ENCODE measurements at places on chromosomes 3 and 15.

DNA sequence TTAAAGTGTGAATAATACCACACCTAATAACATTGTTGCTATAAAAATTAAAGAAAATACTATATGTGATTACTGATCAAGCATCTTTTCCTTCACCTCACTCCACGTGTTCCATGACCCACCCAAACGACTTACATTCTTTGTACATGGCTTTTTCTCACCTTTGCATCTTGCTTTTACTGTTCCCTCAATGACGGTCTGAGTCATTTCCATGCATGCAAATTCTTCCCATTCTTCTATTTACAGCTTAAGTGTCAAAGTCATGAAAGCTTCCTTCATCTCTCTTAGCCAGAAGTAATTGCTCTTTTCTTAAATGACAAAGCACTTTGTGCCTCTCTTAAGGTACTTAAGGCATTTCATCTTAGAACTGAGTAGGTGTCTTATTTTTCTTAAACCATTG, 64.0 kb downstream of the GREM1 start:
- DNase-seq = no peak

DNA sequence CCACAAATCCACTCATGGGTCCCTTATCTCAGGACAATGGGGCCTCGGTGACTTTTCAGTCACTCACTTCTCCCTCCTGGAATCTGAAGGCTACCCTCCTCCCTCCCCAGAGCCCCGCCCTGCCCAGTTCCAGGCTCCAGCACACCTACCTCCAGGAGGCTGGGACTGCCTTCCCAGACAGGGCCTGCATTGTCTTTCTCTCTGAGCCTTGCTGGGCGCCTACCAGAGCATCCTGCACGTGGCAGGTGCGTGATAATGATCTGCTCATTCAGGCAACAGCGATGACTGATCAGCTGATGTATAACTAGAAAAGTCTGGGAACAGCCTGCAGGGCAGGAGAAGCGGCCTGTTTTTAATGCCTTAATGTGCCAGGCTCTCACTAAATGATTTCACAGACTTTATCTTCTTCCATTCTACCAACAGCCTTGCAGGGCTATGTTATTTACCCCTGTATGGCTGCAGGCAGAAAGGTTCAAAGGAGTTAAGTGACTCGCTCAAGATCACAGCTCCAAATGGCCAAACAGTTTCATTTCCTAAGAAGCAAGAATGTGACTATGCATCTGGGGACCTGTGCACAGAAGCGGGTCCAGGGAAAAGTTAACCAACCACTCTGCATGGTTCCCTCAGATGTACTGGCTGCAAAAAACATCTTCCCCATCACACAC, 6.3 kb downstream of the ADAMTS17 start:
- no peak for DNase-seq

DNA sequence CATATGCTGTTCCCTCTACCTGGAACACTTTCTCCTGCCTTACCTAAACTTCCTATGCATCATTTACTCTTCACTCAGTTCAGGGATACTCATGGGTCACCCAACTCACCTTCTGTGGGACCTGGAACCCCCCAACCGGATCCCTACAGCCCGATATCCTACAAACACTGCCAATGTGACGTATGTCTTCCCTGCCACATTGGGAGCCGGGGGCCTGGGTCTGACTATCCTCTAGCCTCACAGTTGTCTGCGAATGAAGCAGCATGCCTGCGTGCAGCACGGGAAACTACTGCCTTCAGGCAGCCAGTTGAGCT, 405 bp downstream of the NPRL2 start:
- DNase-seq = no peak

DNA sequence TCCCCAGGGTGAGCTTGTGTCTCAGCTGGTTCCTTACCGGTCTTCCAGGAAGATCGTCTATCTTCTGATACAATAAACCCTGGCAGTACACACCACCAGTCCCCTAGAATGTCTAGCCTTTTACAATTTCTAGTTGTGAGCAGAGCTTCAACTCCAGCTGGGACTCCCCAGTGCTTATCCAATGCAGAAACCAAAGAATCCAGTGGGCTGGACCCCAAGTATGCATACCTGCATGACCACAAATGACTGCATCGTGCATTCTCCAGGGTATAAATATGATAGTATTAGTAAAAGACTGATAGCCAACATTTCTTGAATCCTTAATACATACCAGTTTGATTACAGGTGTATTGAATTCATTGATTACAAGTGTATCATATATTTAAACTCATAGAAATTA, 176.0 kb downstream of the SATB1 start:
- no peak for DNase-seq

- no peak for DNase-seq
Measured at GRCh38 chr3:175397372-175397771, 538.2 kb downstream of the NAALADL2 start.

GRCh38 chr15:41734079-41734478, 40.2 kb upstream of the MAPKBP1 start:
- DNase-seq = no peak

DNA sequence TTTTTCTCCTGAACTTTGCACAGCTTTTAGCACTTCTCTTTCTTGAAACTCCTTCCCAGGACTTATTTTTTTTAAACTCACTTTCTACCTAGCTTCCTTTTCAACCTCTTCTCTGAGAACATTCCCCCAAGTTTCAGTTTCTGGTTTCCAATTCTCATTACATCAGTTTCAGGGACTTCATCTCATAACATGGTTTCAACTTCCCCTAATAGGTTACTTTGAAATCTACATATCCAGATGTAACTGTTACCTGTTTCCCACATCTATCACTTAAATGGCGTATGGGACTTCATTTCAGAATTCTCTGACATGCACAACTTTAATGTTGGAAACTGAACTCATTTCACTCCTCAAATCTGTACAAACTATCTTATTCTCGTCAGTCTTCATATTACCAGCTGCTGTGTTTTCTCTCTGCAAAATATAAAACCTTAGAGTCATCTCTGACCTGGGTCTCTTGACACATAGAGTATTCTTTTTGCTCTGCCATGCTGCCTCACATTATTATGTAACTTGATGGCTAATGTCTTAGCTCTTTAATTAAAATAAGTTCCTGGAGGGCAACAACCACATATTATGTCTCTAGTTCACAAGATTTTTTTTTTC, 58.4 kb downstream of the NME9 start:
- DNase-seq = no peak

DNA sequence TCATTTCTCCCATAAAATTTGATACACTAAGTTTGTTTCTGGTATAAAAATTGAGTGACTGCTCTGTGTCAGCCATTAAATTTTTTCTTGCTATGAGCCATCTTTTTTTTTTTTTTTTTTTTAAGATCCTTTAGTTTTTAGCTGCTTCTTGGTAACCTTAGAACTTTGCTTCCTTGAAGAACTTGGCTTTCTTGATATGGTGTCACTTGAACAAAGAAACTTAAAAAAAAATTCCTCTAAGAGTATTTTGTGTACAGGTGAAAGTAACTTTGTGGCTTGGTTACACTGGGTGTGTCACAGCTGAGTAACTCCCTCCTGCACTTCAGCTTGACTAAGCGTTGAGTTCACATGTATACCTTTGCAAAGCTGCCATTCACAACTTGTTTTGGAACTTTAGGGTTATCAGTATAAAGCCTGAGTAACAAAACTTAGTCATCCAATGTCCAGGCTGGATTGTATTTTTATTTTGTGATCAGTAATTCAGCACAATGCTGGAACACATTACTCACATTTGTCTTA, 6.5 kb downstream of the CHD2 start:
- DNase-seq = no peak

DNA sequence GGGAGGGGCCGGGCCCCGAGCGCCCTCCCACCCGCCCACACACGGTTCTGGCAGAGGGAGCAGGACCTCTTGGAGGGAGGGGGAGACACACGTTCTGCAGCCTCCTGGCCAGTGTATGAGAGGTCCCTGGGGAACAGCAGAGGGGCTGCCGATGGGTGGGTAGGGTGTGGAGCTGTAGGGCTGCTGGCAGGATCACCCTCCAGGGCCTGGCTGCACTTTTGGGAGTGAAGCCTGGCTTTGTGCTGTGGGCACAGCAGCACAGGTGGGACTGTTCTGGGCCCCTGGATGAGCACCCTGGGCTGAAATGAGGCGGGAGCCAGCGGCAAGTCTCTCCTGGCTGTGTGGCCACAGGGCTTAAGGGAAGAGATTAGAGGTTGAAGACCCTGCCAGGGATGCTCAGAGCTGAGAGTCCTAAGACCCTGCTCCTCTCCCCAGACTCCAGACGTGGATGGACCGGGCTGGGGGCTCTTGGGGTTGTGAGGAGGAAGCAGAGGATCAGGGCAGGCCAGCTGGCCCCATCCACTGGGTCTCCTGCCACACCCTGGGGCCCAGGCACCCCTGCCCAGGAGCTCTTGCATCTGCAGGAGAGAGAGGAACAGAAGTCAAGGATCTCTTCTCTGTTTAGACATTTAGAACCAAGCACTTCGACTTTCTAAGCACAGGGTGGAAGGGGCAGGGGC, 45.2 kb downstream of the RGMA start:
- DNase-seq = no peak

DNA sequence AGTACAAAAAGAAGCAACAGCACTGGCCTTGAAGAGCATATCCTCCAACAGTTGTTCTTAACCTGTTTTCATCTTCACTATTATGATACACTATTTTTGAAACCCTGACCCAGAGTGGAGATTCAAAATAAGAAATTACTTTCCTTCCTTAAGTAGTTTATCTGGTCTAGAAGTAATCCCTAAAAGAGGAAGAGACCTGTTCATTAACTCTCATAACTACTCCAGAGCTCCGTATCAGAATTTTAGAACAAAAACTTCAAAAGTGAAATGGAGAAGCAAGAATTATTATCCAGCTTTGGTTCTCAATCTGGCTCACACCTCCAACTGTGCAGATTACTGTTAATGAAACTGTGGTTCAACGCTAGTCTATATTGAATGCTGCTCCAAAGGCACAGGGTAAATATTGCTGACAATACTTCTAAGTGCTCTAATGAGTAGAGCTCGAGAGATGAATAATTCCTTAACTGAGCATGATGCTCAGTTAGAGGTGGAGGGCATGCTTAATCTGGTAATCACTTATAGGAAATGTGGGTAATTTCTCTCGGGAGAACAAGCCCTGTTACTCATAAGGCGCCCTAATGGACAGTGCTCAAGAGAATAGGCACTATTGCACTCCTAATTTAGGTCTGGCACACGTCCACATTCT, 5.2 kb downstream of the LCMT2 start:
- no peak for DNase-seq

- DNase-seq = no peak
Measured at GRCh38 chr15:48946074-48946839, 17.5 kb downstream of the SHC4 start.

GRCh38 chr3:53123953-53124352, 6.3 kb downstream of the RFT1 start:
- DNase-seq = no peak

GRCh38 chr15:56892659-56893363, 25.6 kb upstream of the TCF12 start:
- no peak for DNase-seq

DNA sequence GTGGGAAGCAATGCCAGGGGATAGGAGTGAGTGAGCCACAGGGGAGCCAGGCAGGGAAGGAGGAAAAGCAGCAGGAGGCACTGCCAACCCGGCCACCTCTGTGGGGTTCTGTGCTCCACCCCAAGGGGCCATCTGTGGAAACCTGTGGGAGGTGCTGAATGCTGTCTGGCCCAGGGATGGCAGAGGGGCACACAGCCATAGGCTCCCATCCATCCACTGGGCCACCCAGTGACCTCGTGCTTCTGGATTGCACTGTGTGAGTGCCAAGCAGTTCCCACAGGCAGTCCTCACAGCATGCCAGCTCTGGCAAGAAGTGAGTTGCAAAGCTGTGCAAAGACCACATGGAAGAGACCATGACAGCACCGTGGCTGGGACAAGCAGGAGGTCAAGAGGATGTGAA, 27.5 kb downstream of the DNAJB8 start:
- no peak for DNase-seq

DNA sequence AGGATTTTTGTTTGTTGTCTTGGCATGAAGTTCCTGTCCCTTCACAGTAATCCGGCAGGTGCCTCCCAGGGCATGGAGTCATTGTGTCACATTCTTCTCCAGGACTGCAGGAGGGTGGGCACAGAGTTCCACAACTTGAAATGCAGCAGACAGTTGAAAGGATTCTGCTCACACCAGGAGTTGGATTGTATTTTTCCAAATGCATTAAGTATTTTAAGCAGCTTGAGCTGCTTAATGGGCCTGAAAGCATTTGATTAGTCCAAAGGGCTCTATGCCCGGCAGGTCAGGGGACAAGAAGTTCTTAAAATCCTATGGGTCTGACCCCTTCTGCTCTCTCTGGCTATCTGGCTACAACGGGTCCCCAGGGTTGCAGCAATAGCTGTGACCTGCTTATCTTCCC, 92.9 kb downstream of the APBA2 start:
- no peak for DNase-seq

- DNase-seq = no peak
Measured at GRCh38 chr15:39285071-39285470, 295.8 kb upstream of the THBS1 start.

DNA sequence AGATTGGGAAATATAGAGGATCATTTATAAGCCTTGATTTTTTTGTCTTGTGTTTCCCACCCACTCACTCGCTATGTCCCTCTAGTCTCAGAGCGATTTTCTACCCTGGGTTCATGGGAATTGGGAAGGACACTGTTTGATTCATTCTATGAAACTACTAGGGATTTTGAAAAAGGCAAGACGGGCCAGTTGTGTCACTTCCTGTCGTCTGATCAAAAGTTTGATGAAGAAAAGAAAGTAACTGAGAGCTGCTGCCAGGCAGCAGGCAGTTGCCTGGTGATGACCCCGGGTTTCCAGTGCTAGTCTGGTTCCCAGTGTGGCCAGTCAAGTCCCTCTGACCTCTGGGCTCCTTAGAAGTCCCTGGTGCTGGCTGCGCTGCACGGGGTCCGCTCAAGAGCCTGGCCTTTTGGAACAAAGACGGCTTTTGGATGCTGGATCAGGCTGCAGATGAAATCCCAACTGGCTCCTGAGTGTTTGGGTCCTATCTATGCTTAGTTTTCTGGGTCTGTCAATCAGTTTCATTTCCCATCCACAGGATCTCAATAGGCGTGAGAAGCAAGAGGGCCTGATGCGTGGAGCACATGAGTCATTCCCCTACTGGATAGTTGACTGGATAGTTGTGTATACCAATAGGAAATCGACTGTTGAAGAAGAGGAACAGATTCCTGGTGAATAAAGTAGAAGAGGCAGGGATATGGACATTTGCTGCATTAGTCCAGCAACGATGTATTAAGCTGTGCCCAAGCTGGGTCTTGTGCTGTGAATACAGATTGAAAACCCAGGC, 89.7 kb downstream of the EEFSEC start:
- DNase-seq = no peak

DNA sequence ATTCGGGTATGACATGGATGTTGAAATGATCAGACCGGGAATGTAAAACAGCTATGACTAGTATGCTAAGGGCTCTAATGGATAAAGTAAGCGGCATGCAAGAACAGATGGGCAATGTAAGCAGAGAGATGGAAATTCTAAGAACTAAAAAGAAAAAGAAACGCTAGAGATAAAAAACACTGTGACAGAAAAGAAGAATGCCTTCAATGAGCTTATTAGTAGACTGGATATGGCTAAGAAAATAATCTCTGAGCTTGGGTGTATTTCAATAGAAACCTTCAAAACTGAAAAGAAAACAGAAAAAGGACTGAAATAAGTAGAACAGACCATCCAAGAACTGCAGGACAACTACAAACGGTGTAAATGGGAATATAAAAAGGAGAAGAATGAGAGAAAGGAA, 101.2 kb downstream of the HES1 start:
- DNase-seq = no peak
